ENCODE measurements at places on chromosomes 1 and 21. TPM values are rescaled to one million over a fixed set of nuclear protein-coding genes. Genes with fewer than 3 reads are reported as not detected.
A peak's percentile ranks its signal among the peaks of the same experiment; 100 is the strongest.

The S100A3 gene
- total RNA-seq, result 12.8 TPM

The C8B gene
- total RNA-seq, result not detected

The PADI4 gene
- total RNA-seq, result not detected

The GBP5 gene
- 0.79 TPM for total RNA-seq

The ASTN1 gene
- 0.41 TPM for total RNA-seq

The SH3D21 gene
- total RNA-seq, result 16.3 TPM

The FAM151A gene
- total RNA-seq, result not detected

The GJB4 gene
- total RNA-seq, result not detected

- DNase-seq, result no peak
- no peak overlapping the region for H3K27ac ChIP-seq
- peaks cover 33% of the 10 kb centered on the region for H3K27me3 ChIP-seq
- H3K4me1 ChIP-seq, result peaks cover 7% of the 10 kb centered on the region
Measured at GRCh38 chr1:54803761-54804470, 2.8 kb upstream of the TTC22 start.

- H3K27me3 ChIP-seq, result no peaks in the 10 kb centered on the region
- no peak overlapping the region for H3K27ac ChIP-seq
- no peaks in the 10 kb centered on the region for H3K36me3 ChIP-seq
- DNase-seq, result no peak
- H3K4me3 ChIP-seq, result no peak overlapping the region
- H3K4me1 ChIP-seq, result no peaks in the 10 kb centered on the region
Measured at GRCh38 chr1:93296555-93297154, 49.1 kb upstream of the DR1 start.

GRCh38 chr1:213564215-213564659 is 423.5 kb upstream of the PROX1 start:
- no peak overlapping the region for H3K27ac ChIP-seq
- no peak for DNase-seq
- no peak overlapping the region for H3K4me3 ChIP-seq
- no peaks in the 10 kb centered on the region for H3K4me1 ChIP-seq
- no peaks in the 10 kb centered on the region for H3K36me3 ChIP-seq
- H3K27me3 ChIP-seq, result no peaks in the 10 kb centered on the region

GRCh38 chr1:4207183-4207582 is 307.1 kb upstream of the C1orf174 start:
- DNase-seq, result no peak
- H3K36me3 ChIP-seq, result no peaks in the 10 kb centered on the region
- H3K27me3 ChIP-seq, result no peaks in the 10 kb centered on the region
- no peak overlapping the region for H3K4me3 ChIP-seq
- H3K4me1 ChIP-seq, result no peaks in the 10 kb centered on the region
- H3K27ac ChIP-seq, result no peak overlapping the region

GRCh38 chr1:246564839-246565750 is 966 bp downstream of the TFB2M start:
- H3K4me3 ChIP-seq, result peak overlapping the region; percentile 92
- H3K27me3 ChIP-seq, result no peaks in the 10 kb centered on the region
- no peak for DNase-seq
- peaks cover 9% of the 10 kb centered on the region for H3K36me3 ChIP-seq
- peak overlapping the region; percentile 95 for H3K27ac ChIP-seq

DNA sequence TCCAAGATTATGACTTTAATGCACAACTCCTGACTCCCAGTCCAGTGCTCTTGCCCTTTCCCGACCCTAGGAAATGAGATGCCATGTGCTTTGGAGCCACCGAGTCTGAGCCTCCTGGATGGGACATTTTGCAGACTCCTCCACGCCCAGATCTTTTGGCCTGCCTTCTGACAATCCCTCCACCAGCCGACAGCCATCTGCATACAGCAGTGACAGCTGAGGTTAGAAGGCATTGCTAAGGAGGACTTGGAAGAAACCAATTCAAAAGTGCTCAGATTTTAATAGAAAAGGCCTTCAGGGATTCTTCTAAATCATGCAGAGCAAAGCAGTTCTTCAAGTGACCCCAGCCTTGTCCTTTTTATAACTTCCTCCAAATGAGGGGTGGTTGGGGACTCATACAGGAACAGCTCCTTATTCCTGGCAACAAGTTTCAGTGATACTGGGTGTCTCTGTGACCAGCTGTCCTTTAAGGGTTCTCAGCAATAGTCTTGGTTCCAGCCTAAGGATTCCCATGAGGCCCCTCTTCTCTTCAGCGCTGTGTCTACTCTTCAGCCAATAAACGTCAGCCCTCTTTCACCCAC is 369.3 kb downstream of the PBX1 start:
- H3K27ac ChIP-seq, result no peak overlapping the region
- no peak overlapping the region for H3K4me3 ChIP-seq
- H3K36me3 ChIP-seq, result no peaks in the 10 kb centered on the region
- no peak for DNase-seq
- H3K27me3 ChIP-seq, result no peaks in the 10 kb centered on the region

DNA sequence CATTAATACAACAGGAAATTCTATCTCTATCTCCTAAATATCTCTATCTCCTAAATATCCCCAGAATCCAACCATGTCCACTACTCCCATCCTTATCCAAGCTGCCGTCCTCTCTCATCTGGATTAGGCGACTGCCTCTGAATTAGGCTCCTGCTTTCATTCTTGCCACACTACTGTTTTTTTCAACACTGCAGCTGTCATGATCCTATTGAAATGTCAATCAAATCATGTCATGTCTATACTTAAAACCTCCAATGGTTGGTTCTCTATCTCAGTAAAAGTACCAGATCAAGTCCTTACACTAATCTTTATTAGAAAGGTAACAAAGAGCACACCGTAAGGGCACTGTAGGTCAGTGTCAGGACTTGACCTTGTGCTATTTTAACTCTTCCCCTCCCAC is 82.0 kb upstream of the NFIA start:
- H3K36me3 ChIP-seq, result no peaks in the 10 kb centered on the region
- peaks cover 12% of the 10 kb centered on the region for H3K27me3 ChIP-seq
- no peak overlapping the region for H3K27ac ChIP-seq
- no peak for DNase-seq

DNA sequence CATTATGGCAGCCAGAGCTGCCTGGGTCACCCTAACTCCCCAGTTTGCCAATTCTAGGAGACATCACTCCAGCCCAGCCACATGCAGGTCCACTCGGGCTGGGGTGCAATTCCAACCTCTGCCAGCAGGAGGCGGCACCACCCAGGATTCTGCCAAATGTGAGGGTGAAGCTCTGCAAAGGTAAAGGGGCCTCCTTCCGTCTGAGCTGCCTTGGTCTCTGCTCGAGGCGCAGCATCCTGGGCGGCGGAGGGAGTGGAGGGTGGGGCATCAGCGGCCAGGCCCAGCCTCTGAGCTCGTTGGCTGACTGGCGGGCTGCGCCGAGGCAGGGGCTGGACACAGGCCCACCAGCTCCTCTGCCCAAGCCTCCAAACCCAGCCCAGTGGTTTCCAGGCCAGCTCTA is 63.8 kb downstream of the ARHGEF16 start:
- H3K27ac ChIP-seq, result no peak overlapping the region
- DNase-seq, result no peak
- no peaks in the 10 kb centered on the region for H3K27me3 ChIP-seq
- H3K4me1 ChIP-seq, result peaks cover 10% of the 10 kb centered on the region
- no peak overlapping the region for H3K4me3 ChIP-seq

GRCh38 chr1:161139766-161140165 is 7.3 kb upstream of the DEDD start:
- H3K4me3 ChIP-seq, result no peak overlapping the region
- no peaks in the 10 kb centered on the region for H3K36me3 ChIP-seq
- no peaks in the 10 kb centered on the region for H3K27me3 ChIP-seq
- DNase-seq, result no peak
- H3K4me1 ChIP-seq, result no peaks in the 10 kb centered on the region

GRCh38 chr1:105485207-105485606 is 1571.3 kb upstream of the PRMT6 start:
- H3K27ac ChIP-seq, result peak overlapping the region; percentile 66
- DNase-seq, result peak; percentile 64
- H3K4me1 ChIP-seq, result peaks cover 5% of the 10 kb centered on the region
- H3K36me3 ChIP-seq, result no peaks in the 10 kb centered on the region
- H3K27me3 ChIP-seq, result no peaks in the 10 kb centered on the region
- no peak overlapping the region for H3K4me3 ChIP-seq

DNA sequence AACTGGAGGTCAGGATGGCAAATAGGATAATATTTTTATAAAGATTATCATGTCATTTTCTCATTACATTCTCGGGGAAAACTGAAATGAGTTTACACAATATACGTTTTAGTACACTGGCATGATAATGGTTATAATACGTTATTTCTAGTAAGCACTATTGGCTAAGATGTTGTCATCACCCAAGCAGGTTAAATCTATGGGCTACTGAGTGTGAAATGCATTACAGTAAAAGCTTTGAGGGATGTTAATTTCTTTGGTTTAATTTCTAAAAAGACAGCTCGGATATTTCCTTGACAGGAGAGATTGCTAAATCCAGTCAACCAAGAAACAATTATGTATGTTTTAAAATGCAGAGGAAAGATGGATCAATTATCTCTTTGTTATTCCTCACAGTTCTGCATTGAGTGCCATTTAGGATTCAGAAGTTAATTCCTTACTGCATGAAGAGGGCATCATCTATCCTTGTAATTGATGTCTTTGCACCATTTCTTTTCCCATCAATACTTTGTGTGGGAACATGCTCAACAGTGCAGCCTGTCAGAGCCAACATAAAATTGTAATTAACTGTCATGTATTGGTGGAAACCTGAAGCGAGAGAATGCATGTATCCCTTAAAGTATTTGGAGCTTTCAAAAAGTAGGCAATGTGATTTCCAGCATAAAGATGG is 222.4 kb upstream of the ZP4 start:
- H3K27me3 ChIP-seq, result no peaks in the 10 kb centered on the region
- H3K27ac ChIP-seq, result no peak overlapping the region
- no peak for DNase-seq
- H3K36me3 ChIP-seq, result no peaks in the 10 kb centered on the region
- no peaks in the 10 kb centered on the region for H3K4me1 ChIP-seq
- H3K4me3 ChIP-seq, result no peak overlapping the region

- no peak for DNase-seq
- no peak overlapping the region for H3K4me3 ChIP-seq
- H3K36me3 ChIP-seq, result no peaks in the 10 kb centered on the region
Measured at GRCh38 chr1:25148673-25149300, 83.5 kb downstream of the SYF2 start.

- H3K27ac ChIP-seq, result no peak overlapping the region
- no peak overlapping the region for H3K4me3 ChIP-seq
- H3K27me3 ChIP-seq, result no peaks in the 10 kb centered on the region
- peaks cover 10% of the 10 kb centered on the region for H3K4me1 ChIP-seq
- H3K36me3 ChIP-seq, result no peaks in the 10 kb centered on the region
Measured at GRCh38 chr1:26289158-26290059, 9.5 kb downstream of the SH3BGRL3 start.

- H3K4me3 ChIP-seq, result no peak overlapping the region
- H3K4me1 ChIP-seq, result peaks cover 3% of the 10 kb centered on the region
- no peak overlapping the region for H3K27ac ChIP-seq
- no peaks in the 10 kb centered on the region for H3K36me3 ChIP-seq
- DNase-seq, result no peak
Measured at GRCh38 chr1:184208622-184209021, 157.1 kb downstream of the TSEN15 start.

DNA sequence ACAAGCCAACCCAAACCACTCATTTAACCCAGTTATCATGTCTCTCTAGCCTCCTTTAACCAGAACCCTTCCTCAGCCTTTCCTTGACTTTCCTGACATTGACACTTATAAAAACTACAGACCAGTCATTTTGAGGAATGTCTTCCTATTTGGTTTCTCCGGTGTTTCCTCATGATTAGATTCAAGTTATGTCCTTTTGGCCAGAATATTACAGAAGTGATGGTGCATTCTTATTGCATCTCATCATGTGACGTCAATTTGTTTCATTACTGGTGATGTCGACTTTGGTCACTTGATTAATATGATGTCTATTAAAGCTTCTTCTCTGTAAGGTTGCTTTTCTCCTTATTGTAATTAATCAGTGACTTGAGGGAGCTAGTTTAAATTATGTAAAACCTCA is 6.1 kb upstream of the RCSD1 start:
- no peaks in the 10 kb centered on the region for H3K36me3 ChIP-seq
- H3K4me3 ChIP-seq, result no peak overlapping the region
- H3K27ac ChIP-seq, result no peak overlapping the region
- H3K4me1 ChIP-seq, result no peaks in the 10 kb centered on the region

- no peaks in the 10 kb centered on the region for H3K4me1 ChIP-seq
- no peaks in the 10 kb centered on the region for H3K27me3 ChIP-seq
- no peak for DNase-seq
- H3K36me3 ChIP-seq, result no peaks in the 10 kb centered on the region
- H3K4me3 ChIP-seq, result no peak overlapping the region
Measured at GRCh38 chr1:216521477-216521876, 98.2 kb upstream of the USH2A start.

DNA sequence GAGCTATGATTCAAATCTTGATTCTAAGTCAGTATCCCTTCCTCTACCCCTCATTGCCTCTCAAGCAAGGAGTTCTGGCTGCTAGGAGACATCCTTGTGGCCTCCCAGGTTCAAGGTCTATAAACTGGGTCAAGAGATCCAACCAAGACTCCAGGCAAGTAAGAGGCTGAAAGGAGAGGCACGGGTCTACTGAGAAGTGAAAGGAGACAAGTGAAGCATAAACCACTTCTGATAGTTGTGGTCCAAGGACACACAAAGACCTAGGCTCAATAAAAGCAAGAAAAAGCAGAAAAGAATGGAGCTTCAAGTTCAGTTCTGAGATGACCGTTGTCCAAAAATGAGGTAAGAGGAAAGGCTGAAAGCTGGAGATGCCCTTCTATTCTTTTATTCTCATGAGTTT is 17.8 kb upstream of the PPP2R5A start:
- no peak overlapping the region for H3K27ac ChIP-seq
- no peak overlapping the region for H3K4me3 ChIP-seq
- no peak for DNase-seq
- no peaks in the 10 kb centered on the region for H3K4me1 ChIP-seq

GRCh38 chr1:163970151-163970550 is 588.8 kb upstream of the PBX1 start:
- H3K4me3 ChIP-seq, result no peak overlapping the region
- H3K4me1 ChIP-seq, result no peaks in the 10 kb centered on the region
- no peaks in the 10 kb centered on the region for H3K27me3 ChIP-seq
- no peak for DNase-seq
- H3K36me3 ChIP-seq, result no peaks in the 10 kb centered on the region

GRCh38 chr1:7198664-7199063 is 413.4 kb downstream of the CAMTA1 start:
- no peak overlapping the region for H3K4me3 ChIP-seq
- peaks cover 6% of the 10 kb centered on the region for H3K4me1 ChIP-seq
- H3K27ac ChIP-seq, result no peak overlapping the region
- no peaks in the 10 kb centered on the region for H3K27me3 ChIP-seq

DNA sequence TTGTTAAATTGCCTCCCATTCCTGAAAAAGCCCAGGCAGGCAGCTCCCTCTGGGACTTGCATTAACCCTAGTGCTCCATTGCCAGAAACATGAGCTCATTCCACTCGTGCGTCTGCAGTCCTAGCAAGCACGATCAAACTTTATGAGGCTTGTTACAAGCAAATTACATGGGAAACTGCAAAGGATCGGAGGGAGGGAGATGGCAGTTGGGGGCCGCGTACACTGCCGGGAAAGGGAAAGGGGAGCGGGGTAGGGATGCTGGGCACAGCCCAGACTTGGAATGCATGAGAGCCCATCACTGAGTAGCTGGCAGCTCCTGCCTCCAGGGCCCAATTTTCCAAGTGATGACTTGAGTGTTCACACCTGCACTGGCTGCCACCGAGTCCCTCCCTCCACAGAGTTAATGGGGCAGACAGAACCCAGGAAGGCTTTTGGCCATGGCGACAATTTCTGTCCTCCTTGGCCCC is 169.9 kb downstream of the BRINP2 start:
- no peak overlapping the region for H3K4me3 ChIP-seq
- no peaks in the 10 kb centered on the region for H3K36me3 ChIP-seq
- H3K27me3 ChIP-seq, result no peaks in the 10 kb centered on the region
- DNase-seq, result no peak
- no peaks in the 10 kb centered on the region for H3K4me1 ChIP-seq

Data from astrocyte (in vitro differentiated cells and primary cell).